ENCODE measurements at places on chromosomes 1 and 21. TPM values are rescaled to one million over a fixed set of nuclear protein-coding genes. Genes with fewer than 3 reads are reported as not detected.

SPRR1A gene
- not detected for total RNA-seq

AKNAD1 gene
- not detected for total RNA-seq

LCE3D gene
- not detected for total RNA-seq

PSMB2 gene
- total RNA-seq, result 38.7 TPM

LCE2C gene
- total RNA-seq, result not detected

LPAR3 gene
- total RNA-seq, result 4.0 TPM

TIPRL gene
- total RNA-seq, result 18.6 TPM

AMY1B gene
- total RNA-seq, result 3.2 TPM

RERE gene
- 83.9 TPM for total RNA-seq

CFAP141 gene
- not detected for total RNA-seq

FCGR3A gene
- total RNA-seq, result 24.2 TPM

KCNA3 gene
- 0.55 TPM for total RNA-seq

OR6K3 gene
- 0.11 TPM for total RNA-seq

PHGDH gene
- 42.7 TPM for total RNA-seq

NCAM2 gene
- total RNA-seq, result 0.72 TPM
